ENCODE measurements at places on chromosomes 7 and 10.

GRCh38 chr7:151819866-151820265 is 57.0 kb downstream of the PRKAG2 start:
- no peak for DNase-seq

DNA sequence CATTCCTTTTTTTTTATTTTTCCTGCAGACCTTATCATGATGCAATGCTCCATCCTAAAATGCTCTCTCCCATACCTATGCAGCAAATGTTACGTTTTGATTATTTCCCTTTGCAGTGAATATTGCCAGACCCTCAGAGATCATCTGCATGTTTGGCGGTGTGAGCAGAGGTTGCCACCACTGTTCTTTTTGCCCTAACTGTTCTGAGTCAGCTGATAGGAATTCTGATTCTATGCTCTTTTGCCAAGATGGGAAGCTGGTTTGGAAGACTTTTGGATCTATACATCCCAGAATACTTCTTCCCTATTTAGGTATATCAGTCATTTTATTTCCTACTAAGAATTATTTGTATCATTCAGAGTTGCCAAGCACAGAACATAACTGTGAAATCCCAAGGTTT is 130.5 kb downstream of the KLF6 start:
- no peak for DNase-seq

- no peak for DNase-seq
Observed at GRCh38 chr7:342681-343216, 52.8 kb downstream of the FOXL3 start.

DNA sequence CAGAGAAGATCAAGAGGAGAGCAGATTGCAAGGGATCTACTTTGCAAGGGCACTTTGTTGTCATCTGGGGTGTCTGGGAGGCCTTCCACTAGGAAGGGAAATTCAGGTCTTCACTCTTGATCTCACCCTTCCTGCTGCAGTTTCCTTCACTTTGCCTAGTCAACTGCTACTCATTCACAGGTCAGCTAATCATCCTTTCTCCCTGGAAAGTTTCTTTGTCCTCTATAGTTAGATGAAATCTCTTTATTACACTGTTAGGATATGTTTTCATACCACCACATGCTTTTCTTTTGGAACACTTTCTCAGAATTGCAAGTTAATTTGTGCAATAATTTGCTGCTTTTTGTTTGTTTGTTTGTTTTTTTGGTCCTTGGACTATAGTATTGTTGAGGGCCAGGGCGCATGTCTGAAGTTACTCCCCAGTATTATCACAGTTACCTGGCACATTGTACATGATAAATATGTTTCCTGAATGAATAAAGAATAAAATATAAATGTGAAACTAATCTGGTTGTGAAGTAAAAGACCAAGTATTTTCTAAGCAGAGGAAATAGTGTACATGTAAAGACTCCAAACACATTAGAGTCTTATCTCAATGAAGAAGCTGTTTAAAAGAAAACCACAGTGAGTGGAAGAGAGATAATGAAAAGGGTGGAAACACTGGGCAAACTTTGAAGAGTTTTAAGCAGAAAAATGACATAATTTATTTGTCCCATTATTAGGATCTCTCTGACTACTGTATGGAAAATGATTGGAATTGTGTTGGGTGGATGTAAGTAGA is 139.9 kb upstream of the DGKB start:
- no peak for DNase-seq

DNA sequence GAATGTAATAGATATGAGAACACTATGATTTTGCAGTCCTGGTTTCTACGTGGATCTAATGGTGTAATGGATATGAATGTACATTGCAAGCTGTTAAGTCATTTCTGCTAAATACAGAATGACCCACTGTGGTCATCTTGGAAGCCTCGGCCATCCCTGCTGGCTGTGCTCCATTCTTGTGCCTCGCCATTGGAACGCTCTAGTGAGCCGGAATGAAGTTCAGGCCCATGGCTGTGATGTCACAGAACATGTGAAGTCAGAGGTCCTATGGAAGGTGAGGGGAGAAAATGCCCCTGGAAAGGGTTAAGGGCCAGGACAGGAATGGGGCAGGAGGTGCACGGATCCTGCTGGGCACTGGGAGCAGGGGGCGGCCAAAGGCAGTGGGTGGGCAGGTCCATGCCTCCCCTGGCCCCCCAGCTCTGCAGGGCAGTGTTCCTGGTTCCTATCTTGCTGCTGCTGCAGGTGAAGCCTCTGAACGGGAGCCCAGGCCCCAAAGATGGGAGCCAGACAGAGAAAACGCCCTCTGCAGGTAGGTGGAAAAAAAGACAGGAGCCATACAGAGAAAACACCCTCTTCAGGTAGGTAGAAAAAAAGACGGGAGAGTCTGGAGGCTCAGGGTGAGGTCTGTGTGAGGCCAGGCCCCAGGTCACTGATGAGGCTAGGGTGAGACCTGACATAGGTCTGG is at the start of gene LLCFC1:
Gene LLCFC1 (plus strand): TSS at position 259 of the 685 bp plus-strand sequence. CDS start 138 bp downstream, at position 397.
- DNase-seq: no peak

DNA sequence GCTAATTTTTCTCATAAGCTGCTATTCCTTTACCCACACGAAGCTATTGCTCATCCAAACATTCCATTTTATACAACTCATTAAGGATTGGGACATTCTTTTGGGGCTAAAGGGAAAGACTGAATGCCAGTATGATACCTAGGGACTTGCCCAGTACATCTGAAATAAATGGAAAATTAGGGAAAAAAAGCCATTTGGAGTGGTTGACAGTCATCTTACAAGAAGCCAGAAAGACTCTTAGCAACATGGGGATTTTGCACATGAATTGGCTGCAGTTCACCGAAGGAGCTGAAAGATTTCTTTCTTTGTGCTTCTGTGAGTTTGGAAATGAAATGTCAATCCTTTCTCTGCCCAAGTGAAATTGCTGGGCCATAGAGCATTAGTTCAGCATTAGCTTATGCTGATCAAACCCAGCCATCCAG is 43.3 kb upstream of the MTURN start:
- no peak for DNase-seq

GRCh38 chr10:121355161-121355560 is 243.1 kb downstream of the FGFR2 start:
- DNase-seq: no peak

GRCh38 chr10:78933828-78934531 is 134.8 kb upstream of the ZMIZ1 start:
- no peak for DNase-seq

GRCh38 chr7:4026941-4027486 is 655.1 kb upstream of the FOXK1 start:
- no peak for DNase-seq

GRCh38 chr7:1946025-1946772 is 276.1 kb downstream of the ELFN1 start:
- DNase-seq: no peak

DNA sequence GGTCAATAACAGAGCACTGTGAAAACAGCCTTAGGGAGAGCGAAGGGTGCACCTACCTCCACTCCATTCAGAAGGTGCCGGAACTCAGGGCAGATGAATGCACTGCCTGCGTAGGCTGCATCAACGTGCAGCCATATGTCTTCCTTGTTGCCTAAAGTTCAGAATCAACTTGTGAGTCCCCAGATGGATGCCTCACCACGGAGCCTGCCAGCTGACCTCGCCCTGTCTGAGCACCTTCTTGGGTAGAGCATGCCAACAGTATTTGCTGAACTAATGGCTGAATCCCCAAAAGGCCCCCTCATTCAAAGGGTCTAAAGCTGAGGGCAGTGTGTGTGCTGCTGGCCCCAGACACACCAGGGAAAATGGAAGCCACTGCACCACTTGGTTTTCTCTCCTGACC is 48.9 kb upstream of the FIGNL1 start:
- no peak for DNase-seq

Measured in stimulated activated CD4-positive, alpha-beta T cell treated with anti-CD3 and anti-CD28 coated beads, TNF-alpha, amount 100 ng/mL, for 4 hours (primary cell).